ENCODE measurements at places on chromosomes 4 and X.

DNA sequence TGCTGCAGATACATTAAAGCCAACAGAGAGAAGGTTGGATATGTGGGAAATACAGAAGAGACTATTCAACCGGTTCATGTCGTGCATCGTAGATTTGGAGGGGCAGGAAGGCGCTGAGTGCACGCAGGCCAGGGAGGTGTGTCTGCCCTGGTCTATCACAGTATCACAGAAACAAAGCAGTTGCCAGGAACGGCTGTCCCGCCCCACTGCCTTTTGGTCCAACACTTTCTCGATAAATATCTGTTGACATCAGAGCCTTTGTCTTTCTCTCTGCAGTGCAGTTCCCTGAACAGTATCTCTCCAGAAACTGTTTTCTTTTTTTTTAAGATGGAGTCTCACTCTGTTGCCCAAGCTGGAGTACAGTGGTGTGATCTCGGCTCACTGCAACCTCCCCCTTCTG, 151.1 kb upstream of the BCOR start:
- DNase-seq = no peak

- no peak for DNase-seq
These were observed 28.6 kb downstream of the SULT1B1 start for GRCh38 chr4:69731847-69732246.

DNA sequence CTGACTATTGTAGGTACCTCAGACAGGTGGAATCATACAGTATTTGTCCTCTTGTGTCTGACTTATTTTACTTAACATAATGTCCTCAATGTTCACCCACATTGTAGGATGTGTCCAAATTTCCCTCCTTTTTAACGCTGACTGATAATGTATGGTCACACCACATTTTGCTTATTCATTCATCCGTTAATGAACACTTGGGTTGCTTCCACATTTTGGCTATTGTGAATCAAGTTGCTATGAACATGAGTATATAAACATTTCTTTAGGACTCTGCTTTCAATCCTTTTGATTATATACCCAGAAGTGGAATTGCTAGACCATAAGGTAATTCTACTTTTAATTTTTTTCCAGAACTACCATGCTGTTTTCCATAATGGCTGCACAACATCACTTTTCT, 87.0 kb upstream of the NDP start:
- no peak for DNase-seq

DNA sequence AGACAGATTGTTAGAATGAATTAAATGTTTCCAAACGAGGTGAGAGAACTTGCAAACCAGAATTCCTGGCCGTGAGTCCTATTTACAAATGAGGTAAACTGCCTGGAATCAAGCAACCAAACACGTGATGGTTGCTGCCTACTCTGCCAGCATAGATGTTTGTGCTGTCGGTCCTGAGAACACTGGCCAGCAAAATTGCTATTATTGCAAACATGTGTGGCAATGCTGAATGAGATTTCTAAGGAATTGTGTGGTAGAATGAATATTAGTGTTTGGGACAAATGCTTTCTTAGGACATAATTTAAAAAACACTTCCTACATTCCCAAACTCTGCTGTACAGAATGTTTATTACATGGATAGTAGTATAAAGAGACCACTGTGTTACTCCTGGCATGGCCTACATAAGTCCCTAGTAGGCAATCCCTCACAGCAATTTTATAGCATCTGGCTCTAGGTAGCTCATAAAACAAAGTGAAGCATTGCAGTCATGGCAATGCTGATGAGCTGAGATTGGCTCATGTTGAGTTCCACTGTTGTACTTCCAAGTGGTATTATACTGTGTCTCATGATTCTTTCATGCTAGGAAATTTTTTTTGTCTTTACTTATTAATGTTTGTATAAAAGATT, 605.2 kb upstream of the EPHA5 start:
- no peak for DNase-seq

DNA sequence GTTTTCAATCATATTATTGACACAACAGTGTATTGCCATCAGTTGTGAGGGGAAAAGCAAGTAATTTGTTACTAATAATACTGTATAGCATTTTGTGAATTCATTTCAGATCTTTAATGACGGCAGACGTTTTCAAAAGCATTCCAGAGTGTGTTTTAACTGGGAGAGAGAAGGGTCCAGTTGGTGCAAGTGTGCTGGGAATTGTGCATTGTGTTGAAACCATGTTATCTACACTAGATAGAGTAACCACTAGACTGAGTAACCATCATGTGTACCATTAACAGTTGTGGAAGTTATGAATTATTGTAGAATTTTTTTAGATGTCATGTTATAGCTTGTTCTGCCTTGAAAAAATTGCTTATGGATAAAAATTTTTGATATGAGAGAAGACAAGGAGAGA, 104.5 kb upstream of the VEGFC start:
- no peak for DNase-seq

GRCh38 chr4:3481783-3482393, 18.8 kb downstream of the DOK7 start:
- DNase-seq = no peak

DNA sequence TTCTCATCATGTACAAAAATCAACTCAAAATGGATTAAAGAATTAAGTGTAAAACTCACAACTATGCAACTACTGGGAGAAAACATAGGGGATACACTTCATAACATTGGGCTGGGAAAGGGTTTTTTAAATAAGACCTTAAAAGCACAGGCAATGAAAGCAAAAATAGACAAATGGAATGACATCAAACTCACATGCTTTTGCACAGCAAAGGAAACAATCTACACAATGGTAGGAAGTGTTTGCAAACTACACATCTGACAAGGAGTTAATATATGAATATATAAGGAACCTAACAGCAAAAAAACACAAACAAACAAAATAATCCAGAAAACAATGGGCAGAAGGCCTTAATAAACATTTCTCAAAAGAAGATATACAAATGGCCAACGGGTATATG, 57.9 kb downstream of the FREM3 start:
- DNase-seq = no peak

- no peak for DNase-seq
These were observed 72.9 kb downstream of the CLNK start for GRCh38 chr4:10611673-10612072.

GRCh38 chr4:149676076-149676475, 139.6 kb downstream of the IQCM start:
- no peak for DNase-seq

DNA sequence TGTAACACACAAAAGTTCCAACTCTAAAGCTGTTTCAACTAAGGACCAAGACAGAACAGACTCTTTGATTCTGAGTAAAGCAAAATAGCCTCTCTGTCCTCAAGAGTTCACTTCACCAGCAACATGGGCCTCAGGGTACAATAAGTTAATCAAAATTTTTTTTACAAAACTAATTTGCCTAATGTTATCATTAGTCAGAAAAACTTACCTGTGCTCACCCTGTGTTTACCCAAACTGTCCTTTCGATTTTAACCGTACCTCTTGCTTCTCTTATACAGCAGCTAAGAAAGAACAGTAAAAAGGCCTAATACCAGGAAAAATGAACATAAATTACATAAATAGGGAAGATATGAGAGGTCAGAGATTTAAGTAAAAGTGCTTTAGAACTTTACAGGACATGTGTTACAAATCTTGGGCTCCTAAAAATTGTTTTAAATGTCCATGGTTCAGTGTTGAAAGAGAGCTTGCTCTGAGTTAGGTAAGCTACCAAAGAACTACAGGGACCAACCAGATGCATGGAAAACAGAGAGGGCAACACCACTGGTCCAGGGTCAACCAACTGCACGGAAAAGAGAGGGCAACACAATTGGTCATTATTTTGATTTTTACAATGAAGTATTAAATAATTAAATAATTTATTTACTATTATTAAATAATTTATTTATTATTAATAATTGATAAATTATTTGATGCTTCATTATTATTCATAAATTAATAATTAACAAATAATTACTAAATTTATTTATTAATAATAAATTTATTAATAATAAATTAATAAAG, 73.1 kb downstream of the FAT1 start:
- DNase-seq = no peak

GRCh38 chr4:16472537-16472936, 246.3 kb upstream of the TAPT1 start:
- DNase-seq = no peak

DNA sequence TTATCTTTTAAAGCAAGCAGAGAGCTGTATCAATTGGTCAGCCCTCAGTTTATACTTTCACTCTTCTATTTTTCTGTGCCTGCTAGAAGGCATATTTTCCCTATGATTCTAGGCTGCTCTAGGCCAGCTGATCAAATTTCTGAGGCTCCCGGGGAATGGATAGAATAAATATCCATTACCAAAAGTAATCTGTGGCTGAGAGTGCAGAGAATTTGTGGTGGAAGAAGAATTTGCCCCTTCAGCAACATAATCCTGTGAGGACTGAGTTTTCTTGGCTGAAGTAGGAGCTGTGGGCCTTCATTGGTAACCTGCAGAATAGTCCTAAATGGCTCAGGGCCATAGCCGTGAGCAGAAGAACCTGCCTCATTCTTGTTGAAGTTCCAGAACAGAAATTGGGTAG, 314.6 kb upstream of the CASK start:
- no peak for DNase-seq

DNA sequence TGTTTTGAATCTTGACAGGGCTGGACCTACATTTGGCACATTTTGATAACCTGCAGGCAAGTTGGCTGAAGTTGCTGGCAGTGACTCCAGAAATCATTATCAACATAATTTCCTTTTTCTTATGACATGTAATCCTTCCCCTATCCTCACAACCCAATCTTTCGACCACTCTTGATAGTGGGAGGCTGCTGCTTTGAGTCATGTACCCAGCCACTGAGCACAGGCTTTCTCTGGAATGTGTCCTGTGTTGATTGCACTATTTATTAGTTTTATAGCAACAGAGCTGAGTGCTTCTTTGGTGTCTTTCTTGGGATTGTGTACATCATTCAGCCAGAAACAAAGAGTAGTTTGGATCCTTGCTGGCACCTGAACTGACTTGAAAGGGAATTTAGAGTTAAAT, 183.1 kb upstream of the LEF1 start:
- no peak for DNase-seq

GRCh38 chr4:100981447-100982204, 365.7 kb downstream of the PPP3CA start:
- DNase-seq = no peak

- no peak for DNase-seq
These were observed 224.0 kb upstream of the TENM3 start for GRCh38 chr4:182019148-182019652.

GRCh38 chrX:9456250-9457074, 8.4 kb upstream of the TBL1X start:
- no peak for DNase-seq

DNA sequence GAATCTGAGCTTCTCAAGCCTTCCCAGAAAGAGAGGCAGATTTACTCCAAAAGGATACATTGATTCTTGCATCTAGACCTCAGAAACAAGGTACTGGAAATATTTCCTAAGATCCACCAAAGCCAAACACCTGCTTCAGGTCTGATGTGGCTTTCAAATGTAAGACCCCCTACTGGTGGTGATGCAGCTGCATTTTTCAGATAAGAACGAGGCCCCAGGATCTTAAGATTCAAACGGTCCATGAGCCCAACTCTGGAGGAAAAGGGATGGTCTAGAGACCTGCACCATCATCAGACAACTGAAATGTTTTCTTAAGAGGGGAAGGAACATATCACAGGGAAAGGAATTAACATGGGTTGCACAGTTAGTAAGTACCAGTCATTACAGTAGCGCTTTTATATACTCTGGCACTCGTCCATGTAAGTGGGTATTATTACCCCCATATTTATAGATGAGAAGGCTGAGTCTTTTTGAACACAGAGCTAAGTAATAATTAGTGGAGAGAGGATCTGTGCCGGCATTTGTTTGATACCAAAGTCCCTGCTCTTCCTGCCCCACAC, 73.7 kb downstream of the LEF1 start:
- DNase-seq = no peak

DNA sequence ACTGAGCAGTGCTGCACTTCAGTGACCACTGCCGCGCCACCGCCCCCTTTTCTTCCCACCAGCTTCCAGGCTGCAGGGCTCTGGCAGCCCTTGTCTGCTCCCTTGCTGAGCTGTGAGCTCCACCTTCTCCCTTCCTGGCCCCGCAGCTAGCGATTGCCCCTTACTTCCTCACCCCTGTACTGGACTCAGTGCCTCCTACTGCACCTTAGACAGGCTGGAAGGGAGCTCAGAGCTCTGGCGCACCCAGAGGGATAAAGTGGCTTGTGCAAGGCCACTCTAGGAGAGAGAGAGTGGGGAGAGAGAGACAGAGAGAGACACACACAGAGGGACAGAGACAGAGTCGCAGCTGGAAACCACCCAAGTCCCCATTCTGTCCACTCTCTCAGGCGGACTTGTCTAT, 6.0 kb downstream of the RASL11B start:
- no peak for DNase-seq

DNA sequence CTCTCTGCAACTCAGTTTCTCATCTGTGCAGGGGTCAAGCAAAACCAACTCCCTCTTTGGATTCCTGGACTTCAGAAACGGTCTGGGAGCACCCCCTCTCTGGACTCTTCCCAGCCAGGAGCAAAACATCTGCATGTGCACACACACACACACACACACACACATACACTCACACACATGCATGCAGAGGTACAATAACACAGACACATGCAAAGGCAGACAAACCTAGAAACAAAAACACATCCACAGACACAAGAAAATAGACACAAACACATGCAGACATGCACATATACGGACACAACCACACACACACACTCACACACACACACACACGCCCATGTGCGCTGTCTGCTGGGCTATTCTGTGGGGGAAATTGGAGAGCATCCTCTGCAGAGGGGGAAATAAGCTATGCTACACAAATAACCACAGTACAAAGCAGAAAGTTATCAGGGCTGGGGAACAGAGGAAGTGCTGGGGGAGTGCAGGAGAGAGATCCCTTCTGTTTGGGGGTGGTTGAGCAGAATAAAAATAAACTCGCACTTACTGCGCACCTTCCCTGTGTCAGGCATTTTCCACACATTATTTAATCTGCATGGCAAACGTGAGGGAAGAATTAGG, 19.9 kb downstream of the IQSEC2 start:
- no peak for DNase-seq

GRCh38 chrX:18166068-18166467, 54.6 kb downstream of the BEND2 start:
- DNase-seq = no peak

GRCh38 chrX:54430519-54430918, 9.7 kb upstream of the TSR2 start:
- DNase-seq = no peak

DNA sequence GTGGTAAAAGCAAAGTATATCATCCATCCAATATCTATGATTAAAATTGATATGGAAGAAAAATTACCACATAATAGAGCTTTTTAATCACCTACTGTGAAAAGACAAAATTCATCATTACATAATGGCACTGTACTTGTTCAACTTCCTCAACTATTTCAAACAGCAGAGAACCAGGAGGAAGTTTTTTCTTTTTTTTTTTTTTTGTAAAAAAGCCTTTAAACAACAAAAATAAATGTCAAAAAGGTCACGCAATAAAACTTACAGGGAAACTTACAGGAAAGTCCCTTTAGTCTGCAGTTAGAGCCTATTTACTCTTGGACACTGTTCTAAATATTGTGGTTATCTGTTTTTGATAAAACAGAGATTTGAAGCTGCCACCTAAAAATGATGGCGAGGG, 4.8 kb downstream of the PDGFC start:
- DNase-seq = no peak

- DNase-seq = no peak
These were observed 43.5 kb upstream of the PAK3 start for GRCh38 chrX:111052478-111052877.

Data from NCI-H1930 (cell line).